Activated CD8-positive, alpha-beta memory T cell treated with anti-CD3 and anti-CD28 coated beads for 48 hours (primary cell): ENCODE measurements at places on chromosomes 11 and 22.

GRCh38 chr11:21892736-21893564 is 299.9 kb upstream of the ANO5 start:
- no peak for DNase-seq

DNA sequence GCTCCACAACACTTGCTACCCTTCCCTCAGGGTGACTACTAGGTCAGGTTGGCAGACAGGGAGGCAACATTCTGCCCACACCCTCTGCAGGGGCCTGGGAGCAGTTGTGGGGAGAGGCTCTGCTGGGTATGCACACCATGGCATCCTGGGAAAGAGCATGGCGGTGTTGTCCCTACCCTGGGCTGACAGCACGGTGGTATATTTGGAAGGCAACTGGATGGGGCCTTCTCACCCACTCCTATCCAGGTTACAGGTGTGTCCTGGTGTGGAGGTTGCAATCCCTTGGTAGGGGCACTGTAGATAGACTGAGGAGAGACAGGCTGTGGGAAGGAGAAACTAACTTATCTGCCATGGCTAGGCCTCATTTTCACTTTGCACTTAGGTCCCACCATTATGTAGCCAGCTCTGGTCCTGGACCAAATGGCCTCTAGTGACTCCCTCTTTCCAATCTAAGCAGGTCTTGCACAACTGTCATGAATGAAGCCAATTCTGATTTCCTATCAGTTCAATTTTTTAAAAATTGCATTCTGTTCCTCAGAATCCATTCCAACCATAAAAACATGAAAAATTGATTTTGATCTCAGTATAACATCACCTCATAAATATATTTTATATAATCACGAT is 54.0 kb upstream of the CD44 start:
- no peak for DNase-seq

DNA sequence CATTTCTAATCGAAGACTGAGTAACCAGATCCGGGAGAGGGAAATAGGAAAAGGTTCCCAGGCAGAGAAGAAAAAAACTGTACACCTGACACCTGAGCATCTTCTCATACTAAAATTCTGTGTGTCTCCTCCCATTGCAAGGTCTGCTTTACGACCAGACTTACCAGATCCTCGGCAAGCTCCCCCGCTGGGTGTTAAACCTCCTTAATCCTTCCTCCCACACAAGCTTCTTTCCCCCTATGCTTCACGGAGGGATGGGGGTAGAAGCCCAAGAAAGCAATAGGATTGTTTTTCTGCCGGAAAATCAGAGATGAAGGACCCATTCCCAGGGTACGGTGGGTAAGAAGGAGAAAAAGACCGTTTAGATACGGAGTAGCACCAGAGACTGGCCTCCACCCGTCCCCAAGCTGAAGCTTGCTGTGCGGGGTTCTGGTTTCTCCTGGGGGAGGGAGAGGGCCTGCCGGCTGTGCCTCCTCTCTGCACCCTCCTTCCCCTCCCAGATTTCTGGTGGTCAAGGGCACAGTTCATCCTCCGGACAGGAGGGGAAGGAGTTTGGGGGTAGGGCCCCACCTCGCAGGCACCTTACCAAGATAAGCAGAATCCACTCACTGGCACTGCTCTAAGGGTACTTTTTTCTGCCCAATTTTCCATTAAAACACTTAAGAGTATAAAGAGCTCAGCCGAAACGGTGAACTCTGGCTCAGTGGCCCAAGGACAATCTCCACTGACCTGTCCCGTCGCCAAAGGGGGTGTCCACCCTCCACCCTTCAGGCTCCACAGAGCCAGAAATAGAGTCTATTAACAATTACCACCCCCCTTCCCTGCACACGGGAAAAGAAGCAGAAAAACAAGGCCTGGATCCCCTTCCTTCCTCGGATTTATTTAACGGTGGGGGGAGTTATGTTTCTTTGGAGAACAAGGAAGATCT is 1.2 kb downstream of the TOB2 start:
- no peak for DNase-seq

- no peak for DNase-seq
Observed at GRCh38 chr11:102115557-102115956, 5.3 kb downstream of the YAP1 start.

DNA sequence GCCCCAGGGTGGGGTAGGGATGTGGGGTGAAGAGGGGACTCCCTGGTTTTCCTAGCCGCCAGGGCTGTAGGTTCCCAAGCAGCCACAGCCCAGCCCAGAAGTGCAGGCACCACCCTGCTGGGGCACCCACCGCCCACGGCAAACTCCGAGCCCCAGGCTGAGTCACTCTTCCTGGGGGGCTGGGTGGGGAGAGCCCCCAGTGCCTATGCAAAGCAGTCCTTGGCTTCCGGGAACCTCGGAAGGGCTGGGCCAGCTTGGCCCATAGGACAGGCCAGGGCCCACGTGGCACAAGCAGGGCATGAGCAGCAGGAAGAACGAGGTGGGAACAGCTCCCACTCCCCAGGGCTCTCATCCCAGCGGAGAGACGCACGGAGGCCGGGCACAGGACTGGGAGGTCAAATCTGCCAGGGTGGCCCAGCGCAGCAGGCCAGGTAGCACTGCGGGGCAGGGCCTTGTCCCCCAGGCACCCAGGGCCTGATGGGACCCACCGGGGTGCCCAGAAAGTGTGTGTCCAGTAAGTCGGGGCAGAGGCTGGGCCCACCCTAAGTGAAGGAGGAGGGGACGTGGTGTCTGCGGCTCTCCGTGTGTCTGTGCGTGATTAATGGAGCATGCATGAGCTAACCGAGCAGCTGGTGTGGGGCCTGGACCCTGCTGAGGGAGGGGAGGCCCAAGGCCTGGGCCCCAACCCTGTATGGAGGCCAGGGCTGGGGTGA is 4.6 kb upstream of the IL17REL start:
- peak; percentile 77 for DNase-seq

DNA sequence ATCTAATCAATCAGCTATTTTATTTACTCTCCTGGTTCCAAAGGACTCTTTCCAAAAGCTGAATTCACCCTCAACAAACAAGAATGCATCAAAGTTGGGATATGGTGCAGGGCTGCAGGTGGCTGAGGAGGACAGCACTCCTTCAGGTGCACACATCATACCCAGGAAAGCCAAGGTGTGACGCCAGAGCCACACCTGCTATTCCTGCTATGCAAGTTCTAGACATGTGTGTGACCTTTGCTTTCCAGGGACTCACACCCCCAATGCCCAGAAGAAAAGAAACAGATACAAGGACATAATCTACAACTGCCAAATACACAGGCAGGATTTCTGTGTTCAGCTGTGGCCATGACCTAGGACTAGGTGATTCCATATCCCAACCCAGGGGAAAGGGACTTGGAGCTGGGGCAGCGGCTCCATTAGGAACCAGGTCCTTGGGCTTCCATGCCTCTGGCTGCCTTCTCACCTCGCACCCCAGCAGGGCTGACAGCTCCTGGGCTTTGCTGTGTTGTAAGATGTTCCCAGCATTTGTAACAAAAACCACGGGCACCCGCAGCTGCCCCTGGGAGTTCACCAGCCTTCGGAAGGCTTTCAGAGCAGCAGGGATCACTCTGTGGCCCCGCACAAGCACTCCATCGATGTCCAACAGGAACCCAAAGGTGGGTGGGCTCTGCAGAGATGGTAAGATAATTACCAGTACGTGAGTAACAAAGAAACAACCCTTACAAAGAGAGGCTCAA is 9.8 kb downstream of the HDHD5 start:
- no peak for DNase-seq

DNA sequence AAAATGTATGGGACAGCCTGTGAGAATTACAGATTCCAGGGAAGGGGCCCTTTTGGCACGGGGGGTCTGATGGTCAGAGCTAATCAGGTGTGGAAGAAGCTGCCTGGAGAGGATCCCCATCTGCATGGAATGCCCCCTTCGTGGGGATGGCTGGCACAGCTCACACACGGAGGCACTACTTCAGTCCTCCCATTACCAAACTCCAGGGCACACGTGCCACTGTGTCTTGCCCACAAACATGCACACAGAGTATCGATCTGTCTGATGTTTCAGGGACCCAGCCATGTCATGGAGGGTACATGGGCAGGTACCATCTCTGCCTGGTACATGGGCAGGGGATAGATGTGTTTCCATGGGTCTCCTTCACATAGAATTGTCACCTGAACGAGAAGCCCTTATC is 14.7 kb downstream of the KCNQ1OT1 start:
- DNase-seq = no peak

DNA sequence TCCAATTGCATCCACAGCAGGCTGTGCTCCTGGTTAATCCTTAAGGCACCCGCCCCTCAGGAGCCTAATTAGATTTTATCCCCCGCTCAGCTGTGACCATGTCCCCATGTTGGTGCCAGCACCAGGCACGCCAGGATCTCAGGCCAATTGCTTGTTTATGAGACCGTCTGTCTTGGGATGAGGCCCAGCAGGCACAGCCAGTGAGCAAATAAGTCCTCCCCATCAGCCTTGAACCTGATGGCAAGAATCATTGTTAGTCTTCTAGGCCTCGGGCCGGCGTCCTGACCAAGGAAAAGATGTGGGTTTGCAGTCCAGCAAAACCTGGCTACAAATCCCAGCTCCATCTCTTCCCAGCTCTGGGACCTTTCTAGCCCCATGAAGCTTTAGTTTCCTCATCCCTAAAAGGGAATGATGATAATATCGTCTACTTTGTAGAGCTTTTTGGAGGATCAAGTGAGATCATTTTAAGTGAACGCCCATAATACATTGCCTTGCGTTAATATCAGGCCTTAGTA is 57.3 kb downstream of the TP53I11 start:
- DNase-seq = no peak

- DNase-seq = no peak
Observed at GRCh38 chr22:24486501-24486921, 8.6 kb upstream of the UPB1 start.

DNA sequence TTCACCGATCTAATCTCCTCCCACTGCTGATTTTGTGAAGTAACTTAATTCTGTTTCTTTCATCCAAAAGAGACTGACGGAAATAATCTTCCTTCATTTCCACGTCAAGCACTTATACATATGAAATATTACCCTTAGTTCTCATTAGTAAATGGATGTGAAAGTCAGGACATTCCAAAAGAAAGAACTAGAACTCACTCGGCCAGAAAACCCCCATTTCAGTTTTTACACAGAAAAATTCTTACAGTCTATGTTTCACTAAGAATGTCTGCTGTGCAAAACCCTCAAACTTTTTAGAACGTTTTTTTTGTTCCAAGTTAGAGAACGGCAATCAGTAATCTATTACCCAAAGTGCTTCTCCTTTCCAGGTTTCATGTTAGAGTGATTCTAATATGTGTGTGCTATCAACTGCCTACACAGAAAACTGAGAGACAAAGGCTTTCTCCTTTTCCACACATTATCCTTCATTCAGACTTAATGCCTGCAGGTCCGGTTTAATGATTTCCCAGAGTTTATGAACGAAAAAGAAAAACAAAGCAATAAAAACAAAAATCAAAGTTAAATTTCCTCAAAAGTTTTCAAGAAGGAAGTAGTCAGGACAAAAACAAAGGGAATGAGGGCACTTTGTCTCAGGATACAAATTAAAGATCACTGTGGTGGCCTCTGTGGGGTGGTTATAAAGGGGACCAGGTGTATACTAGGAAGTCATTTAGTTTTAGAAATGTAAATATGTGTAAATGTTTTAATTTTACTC is 11.3 kb upstream of the SESN3 start:
- DNase-seq = no peak

DNA sequence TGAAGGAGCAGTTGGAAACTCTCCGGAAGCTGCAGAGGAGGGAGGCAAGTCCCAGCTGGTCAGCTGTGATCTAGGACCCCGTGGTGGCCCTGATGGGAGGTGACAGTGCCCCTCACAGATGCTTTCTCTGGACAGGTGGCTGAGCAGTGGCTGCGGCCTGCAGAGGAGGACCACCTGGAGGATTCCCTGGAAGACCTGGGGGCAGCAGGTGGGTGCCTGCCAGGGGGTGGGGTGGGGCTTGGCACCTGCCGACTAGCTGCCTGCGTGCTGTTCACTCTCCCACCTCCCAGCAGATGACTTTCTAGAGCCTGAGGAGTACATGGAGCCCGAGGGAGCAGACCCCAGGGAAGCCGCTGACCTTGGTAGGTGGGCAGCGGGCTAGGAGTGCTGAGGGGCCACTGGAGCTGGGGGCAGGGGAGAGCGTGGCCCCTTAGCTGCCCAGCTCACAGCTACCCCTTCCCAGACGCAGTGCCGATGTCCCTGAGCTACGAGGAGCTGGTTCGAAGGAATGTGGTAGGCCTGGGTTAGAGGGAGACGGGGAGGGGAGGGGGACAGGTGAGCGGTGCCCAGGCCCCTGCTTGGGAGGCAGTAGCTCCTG is 3.1 kb downstream of the SCO2 start:
- DNase-seq = no peak

GRCh38 chr11:43504316-43504950 is 145.7 kb downstream of the TTC17 start:
- no peak for DNase-seq

GRCh38 chr11:79932612-79933011 is 491.8 kb upstream of the TENM4 start:
- DNase-seq = no peak

- DNase-seq = no peak
Observed at GRCh38 chr11:31870609-31871309, 59.6 kb upstream of the PAX6 start.

GRCh38 chr11:32311346-32312065 is 123.8 kb downstream of the WT1 start:
- no peak for DNase-seq

GRCh38 chr22:25351631-25352293 is 132.3 kb downstream of the CRYBB2 start:
- no peak for DNase-seq

DNA sequence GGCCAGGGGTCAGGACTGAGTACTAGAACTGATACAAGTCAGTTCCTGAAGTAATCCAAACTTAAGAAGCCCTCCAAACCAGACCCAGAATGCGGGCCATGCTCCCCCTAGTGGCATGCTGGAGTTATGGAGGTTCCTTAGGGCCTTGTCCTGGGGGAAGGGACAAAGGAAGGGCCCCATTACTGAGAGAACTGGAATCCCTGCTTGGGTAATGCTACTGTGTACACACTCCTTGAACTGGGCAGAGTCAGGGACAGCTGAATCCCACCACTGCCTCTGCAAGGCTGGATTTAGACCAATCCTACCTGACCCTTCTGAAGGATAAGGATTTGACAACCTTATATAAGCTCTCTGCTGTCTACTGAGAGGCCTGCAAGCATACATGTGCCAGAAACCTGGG is 97.3 kb upstream of the AKIP1 start:
- DNase-seq = no peak
